Epithelial cell of esophagus (primary cell): ENCODE measurements at places on chromosomes 7 and 10.

DNA sequence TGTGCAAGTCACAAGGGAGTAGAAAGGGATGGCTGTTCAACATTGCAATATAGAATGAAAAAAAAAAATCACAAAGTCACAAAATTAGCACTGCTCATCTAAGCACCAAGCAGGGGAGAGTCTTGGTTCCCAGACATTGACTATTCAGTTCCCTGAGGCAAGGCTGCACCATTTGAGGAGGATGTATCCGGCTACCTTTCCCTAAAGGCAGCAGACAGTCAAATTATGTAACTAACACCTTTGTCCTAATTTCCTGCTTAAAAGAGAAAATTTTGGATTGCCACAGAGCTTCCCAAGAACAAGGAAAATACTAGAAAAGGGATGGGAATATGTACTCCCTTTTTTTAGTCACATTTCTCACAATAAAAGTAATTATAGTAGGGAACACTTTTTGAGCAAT lies 148.1 kb downstream of the PCLO start:
- no peak for DNase-seq

DNA sequence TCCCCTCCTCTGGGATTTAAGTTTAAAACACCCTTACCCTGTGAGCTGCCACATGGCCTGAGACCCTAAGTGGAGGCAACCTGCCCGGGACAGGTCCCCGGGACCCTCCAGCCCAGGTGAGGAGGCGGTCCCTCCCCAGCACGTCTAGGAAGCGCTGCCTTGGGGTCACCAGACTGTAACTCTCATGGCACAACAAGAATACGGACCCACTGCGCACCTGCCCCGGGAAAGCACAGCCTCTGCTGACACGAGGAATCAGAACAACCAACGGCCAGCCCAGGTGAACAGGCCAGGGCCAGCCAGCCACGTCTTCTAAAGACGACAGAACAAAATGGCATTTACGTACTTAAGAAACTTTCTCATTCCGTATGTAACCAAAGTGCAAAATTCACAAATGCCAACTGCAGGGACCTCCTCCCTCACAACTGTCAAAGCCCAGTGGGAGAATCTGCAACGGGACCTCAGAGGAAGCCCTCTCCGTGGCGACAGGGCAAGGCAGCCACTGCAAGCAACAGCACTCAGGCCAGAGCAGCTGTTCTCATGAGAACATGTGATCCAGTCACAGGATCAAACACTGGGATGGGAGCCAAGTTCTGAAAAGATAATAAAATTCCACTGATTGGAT lies 208.4 kb downstream of the DIP2C start:
- no peak for DNase-seq

DNA sequence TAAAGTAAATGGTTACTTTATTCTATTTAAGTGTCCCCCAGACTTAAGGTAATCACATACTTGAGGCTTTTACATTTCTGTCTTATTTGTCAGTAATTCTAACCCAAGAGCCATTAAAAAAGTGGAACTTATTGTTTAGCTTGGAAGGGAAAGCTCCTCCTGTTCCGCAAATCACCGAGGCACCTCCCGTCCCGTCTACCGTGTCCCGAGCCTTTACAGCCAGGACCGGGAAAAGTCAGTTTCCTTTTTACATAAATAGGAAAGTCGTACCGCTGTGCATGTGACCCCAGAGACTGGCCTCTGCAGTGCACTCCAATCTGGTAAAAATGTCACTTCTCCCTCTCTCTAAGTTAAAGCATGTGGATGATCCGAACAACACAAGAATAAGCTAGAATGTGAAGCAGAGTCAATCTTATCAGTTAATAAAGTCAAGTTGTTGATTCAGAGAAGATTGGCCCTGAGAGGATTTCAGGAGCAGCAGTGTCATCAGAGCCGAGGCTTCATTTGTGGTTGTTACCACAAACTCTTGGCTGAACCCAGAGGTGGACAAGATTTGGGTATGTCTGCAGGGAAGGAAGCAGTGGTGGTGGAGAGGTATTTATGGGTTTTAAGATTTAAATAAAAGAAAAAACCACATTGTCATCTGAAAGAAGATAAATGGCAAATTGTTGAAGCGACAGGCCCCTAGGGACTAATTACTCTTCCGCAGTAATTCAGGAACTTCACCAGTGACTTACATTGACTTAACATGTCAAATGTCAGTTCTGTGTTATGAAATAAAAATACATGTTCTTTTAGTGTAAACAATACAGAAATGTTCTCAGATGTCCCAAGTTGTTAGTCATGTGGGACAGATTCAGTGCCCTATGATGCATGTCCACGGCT lies 316.6 kb upstream of the ZNF32 start:
- no peak for DNase-seq

DNA sequence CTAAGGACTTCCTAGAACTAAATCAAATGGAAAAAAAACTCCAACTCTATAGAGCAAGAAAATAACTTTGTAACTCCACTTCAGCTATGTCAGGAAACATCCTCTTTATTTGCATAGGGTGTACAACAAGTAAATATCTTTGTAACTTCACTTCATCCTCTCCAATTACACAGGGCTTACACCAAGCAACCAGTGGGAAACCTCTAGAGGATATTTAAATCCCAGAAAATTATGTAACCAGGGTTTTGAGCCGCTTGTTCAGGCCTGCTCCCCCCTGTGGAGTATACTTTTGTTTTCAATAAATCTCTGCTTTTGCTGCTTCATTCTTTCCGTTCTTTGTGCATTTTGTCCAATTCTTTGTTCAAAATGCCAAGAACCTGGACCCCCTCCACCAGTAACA lies 22.2 kb downstream of the LIPJ start:
- no peak for DNase-seq
